Activated CD8-positive, alpha-beta memory T cell treated with anti-CD3 and anti-CD28 coated beads for 36 hours (primary cell): ENCODE measurements at places on chromosomes 7 and 10. TPM values are rescaled to one million over a fixed set of nuclear protein-coding genes. Genes with fewer than 3 reads are reported as not detected.

The PRLHR gene
- not detected for total RNA-seq

The DNAH11 gene
- total RNA-seq = not detected

The HOXA11 gene
- total RNA-seq = not detected

The ENKUR gene
- 0.15 TPM for total RNA-seq

The CAMK2B gene
- 0.17 TPM for total RNA-seq

The DHTKD1 gene
- total RNA-seq = 12.0 TPM

The FLNC gene
- total RNA-seq = 0.02 TPM

The UFSP1 gene
- total RNA-seq = 4.8 TPM

The PAPOLB gene
- not detected for total RNA-seq

The SGCE gene
- 1.1 TPM for total RNA-seq
